ENCODE measurements at places on chromosomes 11 and 22. TPM values are rescaled to one million over a fixed set of nuclear protein-coding genes. Genes with fewer than 3 reads are reported as not detected.

The SAA4 gene
- not detected for total RNA-seq

The GRK2 gene
- total RNA-seq: 41.8 TPM

The FGF19 gene
- not detected for total RNA-seq

The DCDC1 gene
- not detected for total RNA-seq

The GGT5 gene
- total RNA-seq: 10.3 TPM

The BTG4 gene
- 0.15 TPM for total RNA-seq

The GGTLC3 gene
- total RNA-seq: not detected

The ZNF195 gene
- 15.6 TPM for total RNA-seq

The TRIM64C gene
- total RNA-seq: not detected

The THAP12 gene
- 28.4 TPM for total RNA-seq

The OR51B4 gene
- not detected for total RNA-seq

The HBG1 gene
- total RNA-seq: not detected

The TBX10 gene
- total RNA-seq: not detected

The CAVIN3 gene
- total RNA-seq: 338 TPM

The ZNF214 gene
- 0.89 TPM for total RNA-seq

The GPR152 gene
- not detected for total RNA-seq
